ENCODE measurements at places on chromosomes 6 and 20. TPM values are rescaled to one million over a fixed set of nuclear protein-coding genes. Genes with fewer than 3 reads are reported as not detected.

Gene EPPIN
- total RNA-seq: not detected

Gene RIN2
- not detected for total RNA-seq

Gene SPAG4
- 11.5 TPM for total RNA-seq

Gene ASIP
- not detected for total RNA-seq

- H3K27ac ChIP-seq: no peak overlapping the region
- peaks cover 70% of the 10 kb centered on the region for H3K36me3 ChIP-seq
- H3K27me3 ChIP-seq: no peaks in the 10 kb centered on the region
- H3K4me1 ChIP-seq: peaks cover 60% of the 10 kb centered on the region
Measured at GRCh38 chr20:51507216-51508036, 35.1 kb downstream of the NFATC2 start.

DNA sequence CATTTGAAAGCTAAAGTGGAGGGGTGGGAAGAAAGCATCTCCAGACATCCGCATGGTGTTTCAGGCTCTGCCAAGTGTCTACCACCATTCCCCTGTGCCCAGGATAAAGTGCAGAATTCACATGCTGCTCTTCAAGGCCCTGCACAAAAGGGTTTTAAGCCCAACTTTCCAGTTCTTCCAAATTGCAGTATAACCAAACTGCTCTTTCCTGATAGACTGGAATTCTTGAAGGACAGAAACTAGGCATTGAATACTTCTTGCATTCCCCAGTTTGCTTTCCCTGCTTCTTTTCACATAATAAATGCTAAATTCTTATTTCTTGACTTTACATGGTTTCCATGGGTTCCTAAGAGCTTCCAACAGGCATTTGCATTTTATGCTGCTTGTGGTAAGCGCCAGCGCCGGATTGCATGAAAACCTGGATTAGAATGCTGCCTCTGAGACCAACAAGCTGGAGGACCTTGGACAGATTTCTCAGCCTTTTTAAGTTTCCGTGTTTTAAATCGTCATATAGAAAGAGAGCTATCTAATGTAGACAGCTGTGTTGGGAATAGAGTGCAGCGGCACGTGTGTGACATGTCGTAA is 7.9 kb downstream of the SOX4 start:
- no peaks in the 10 kb centered on the region for H3K36me3 ChIP-seq
- DNase-seq: no peak
- H3K4me3 ChIP-seq: no peak overlapping the region
- peaks cover 32% of the 10 kb centered on the region for H3K27me3 ChIP-seq

DNA sequence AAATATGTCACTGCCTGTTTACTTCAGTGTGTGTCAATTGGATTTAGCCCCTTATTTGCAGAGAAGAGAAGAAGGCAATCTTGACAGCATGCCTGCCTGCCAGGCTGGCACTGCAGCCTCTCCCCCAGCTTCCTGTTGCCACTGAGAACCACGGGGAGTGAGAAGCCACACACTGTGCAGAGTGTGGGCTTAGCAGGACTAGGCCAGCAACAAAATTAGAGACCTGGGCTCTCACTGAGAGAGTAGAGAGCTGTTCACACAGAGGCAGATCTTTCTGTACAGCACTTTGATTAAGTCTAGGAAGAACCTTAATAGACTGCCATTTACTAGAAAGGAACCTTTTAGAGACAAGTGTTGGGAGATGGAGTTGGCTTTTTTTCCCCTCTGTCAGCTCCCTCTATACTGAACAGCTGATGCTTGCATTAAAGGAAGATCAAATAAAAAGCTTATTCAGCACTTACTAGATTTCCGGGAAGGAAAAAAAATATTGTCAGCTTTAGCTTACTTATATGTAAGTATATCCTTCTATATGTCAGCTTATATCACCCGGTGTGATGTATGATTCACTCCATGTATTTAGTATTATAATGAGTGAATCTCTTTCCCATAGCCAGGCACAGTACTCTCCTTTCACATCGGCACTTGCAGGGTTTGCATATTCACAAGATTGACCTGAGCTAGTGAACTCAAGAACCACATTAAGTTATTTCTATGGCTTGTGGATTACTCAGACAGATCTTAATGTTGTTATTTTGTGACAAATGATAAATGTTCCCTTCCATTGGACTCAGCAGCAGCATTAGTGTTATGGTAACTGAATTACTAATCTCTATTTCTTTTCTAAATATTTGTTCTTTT is 851.0 kb upstream of the EPHA7 start:
- H3K27me3 ChIP-seq: no peaks in the 10 kb centered on the region
- no peaks in the 10 kb centered on the region for H3K36me3 ChIP-seq
- no peak overlapping the region for H3K4me3 ChIP-seq
- no peaks in the 10 kb centered on the region for H3K4me1 ChIP-seq

DNA sequence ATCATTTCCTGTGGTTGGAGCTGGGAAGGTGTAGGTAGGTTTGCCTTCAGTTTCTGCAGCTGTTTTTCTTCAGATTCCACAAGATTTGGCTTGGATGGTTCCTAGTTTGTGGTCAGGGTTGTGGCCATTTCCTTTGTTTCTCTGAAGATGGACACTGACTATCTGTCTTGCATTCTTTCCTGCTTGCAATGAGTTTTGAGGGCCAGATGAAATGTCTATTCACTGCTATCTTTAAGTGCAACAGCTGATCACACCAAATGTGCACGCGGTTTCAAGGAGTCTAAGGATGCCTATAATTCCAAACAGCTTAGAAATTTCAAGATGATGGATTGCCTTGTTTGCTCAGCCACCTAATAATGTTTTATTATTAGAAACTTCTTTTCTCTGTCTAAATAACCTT is 28.4 kb downstream of the IL20RA start:
- DNase-seq: no peak
- H3K27me3 ChIP-seq: peaks cover 49% of the 10 kb centered on the region
- H3K27ac ChIP-seq: no peak overlapping the region
- no peak overlapping the region for H3K4me3 ChIP-seq
- H3K36me3 ChIP-seq: no peaks in the 10 kb centered on the region

DNA sequence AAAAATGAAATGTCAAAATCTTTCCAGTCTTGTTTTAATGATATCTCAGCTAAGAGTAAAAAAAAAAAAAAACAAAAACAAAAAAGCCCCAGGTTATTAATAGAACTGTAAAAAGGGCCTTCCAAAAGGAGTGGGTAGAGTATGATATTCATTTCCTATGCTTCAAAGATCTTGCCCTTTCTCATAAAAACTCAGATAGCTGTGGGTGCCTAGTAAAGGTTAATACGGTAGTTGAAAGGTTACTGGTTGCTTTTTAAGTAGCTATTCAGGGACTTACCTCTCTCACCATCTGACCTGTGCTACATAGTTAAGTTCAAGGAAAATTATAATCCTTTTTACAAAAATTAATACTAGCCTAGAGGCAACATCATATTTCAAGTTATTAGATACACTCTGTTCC is 14.9 kb downstream of the TRMT6 start:
- peaks cover 4% of the 10 kb centered on the region for H3K36me3 ChIP-seq
- no peak overlapping the region for H3K27ac ChIP-seq
- no peak overlapping the region for H3K4me3 ChIP-seq
- H3K4me1 ChIP-seq: peaks cover 8% of the 10 kb centered on the region
- no peak for DNase-seq

- H3K36me3 ChIP-seq: peaks cover 41% of the 10 kb centered on the region
- H3K27ac ChIP-seq: peak overlapping the region; percentile 66
- peaks cover 22% of the 10 kb centered on the region for H3K4me1 ChIP-seq
- H3K27me3 ChIP-seq: no peaks in the 10 kb centered on the region
Measured at GRCh38 chr20:41174782-41175181, 37.4 kb downstream of the PLCG1 start.

DNA sequence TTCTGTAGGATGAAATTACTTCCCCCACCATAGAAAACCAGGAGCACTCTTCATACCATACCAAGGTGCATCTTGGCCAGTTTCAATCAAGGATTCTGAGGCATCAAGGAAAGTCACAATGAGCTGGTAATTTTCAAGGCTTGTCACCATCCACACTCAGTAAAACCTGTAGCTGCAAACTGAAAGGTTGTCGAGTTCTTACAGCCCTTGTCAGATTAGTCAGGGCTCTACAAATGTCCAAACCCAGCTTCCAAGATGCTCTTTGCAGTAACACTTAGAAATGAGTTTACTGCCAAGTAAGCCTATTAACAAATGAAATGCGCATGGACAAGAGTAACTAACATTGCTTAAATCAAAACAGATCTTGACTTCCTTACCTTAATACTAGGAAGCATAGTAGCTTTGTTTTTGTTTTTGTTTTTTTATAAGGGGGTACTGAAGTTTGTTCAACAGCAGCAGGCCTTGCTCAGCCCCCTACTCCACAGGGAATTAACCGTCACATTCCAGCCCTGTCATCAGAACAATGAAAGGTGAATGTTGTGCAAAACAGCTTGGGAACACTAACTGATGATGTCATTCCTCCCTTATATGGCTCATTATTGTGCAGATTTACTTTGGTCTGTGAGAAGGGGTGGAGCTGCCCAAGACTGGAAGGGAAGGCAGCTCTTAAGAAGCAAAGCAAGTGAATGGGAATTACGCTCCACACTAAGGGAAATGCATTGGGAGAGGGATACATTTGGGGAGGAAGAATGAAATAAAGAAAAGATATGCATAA is 49.9 kb upstream of the TMEM30A start:
- H3K27me3 ChIP-seq: peaks cover 10% of the 10 kb centered on the region
- H3K27ac ChIP-seq: no peak overlapping the region
- no peak for DNase-seq
- H3K36me3 ChIP-seq: no peaks in the 10 kb centered on the region
- H3K4me3 ChIP-seq: no peak overlapping the region
- no peaks in the 10 kb centered on the region for H3K4me1 ChIP-seq

DNA sequence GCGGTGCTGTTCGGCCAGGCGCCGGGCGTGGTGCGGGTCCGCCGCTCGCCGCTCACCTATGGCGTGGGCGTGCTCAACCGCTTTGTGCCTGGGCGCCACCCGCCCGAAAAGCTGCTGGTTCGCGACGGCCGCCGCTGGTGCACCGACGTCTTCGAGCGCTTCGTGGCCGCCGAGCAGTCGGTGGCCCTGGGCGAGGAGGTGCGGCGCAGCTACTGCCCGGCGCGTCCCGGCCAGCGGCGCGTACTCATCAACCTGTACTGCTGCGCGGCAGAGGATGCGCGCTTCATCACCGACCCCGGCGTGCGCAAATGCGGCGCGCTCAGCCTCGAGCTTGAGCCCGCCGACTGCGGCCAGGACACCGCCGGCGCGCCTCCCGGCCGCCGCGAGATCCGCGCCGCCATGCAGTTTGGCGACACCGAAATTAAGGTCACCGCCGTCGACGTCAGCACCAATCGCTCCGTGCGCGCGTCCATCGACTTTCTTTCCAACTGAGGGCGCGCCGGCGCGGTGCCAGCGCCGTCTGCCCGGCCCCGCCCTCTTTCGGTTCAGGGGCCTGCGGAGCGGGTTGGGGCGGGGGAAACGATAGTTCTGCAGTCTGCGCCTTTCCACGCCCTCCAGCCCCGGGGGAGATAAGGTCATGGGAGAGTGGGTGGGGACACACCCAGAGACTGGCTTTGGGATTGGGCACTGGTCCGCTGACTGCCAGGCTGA is 15.7 kb downstream of the ADISSP start:
- peaks cover 8% of the 10 kb centered on the region for H3K4me1 ChIP-seq
- H3K36me3 ChIP-seq: peaks cover 6% of the 10 kb centered on the region
- H3K27ac ChIP-seq: no peak overlapping the region
- peak overlapping the region; percentile 29 for H3K4me3 ChIP-seq
- peak; percentile 55 for DNase-seq

DNA sequence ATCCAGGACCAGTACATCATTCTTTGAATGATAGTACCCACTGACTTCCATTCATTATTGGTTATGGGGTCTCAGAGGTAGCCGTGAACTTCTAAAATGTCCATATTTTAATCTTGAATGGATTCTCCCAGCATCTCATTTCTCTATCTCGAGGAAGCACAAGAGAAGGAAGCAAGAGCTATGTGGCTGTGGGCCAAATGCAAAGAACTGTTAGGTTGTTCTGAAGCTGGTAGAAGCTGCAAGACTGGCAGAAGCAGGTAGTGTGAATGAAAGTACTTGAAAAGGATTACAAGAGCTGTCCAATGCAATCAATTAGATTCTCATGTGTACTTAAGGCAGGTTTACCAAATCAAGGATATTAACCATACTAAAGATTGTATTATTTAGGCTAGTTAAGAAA is 1131.8 kb downstream of the GRIK2 start:
- H3K4me3 ChIP-seq: no peak overlapping the region
- no peaks in the 10 kb centered on the region for H3K4me1 ChIP-seq
- no peak for DNase-seq
- H3K27me3 ChIP-seq: no peaks in the 10 kb centered on the region
- no peak overlapping the region for H3K27ac ChIP-seq
- no peaks in the 10 kb centered on the region for H3K36me3 ChIP-seq

GRCh38 chr6:122495612-122496011 is 24.0 kb upstream of the SERINC1 start:
- H3K36me3 ChIP-seq: peaks cover 1% of the 10 kb centered on the region
- H3K4me3 ChIP-seq: no peak overlapping the region
- H3K27me3 ChIP-seq: peaks cover 6% of the 10 kb centered on the region
- H3K4me1 ChIP-seq: peaks cover 9% of the 10 kb centered on the region
- DNase-seq: peak; percentile 35

DNA sequence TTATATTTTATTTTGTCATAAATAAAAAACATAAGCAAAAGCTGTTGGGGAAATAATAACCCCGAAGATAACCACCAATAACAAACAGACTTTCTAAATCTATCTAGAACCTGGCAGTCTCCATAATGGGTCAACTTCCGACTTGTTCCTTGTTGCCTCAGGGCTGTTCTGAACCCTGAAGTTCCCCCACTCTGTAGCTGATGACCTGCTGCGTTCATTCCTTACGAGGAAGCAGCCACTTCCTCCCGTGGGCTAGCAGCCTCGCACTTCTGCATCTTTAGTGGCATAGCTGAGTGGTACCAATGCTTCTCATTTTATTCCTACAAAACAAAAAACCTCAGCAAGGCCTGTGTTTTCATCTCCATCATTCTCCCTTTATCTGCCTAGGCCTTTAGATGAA is 103.0 kb downstream of the PLEKHG1 start:
- no peaks in the 10 kb centered on the region for H3K27me3 ChIP-seq
- H3K4me3 ChIP-seq: no peak overlapping the region
- H3K36me3 ChIP-seq: no peaks in the 10 kb centered on the region
- DNase-seq: no peak
- H3K27ac ChIP-seq: no peak overlapping the region

GRCh38 chr6:105893741-105894140 is 192.4 kb upstream of the PRDM1 start:
- H3K36me3 ChIP-seq: no peaks in the 10 kb centered on the region
- H3K27me3 ChIP-seq: peaks cover 9% of the 10 kb centered on the region
- no peak overlapping the region for H3K4me3 ChIP-seq
- DNase-seq: no peak
- H3K27ac ChIP-seq: no peak overlapping the region

Data from activated CD8-positive, alpha-beta T cell treated with anti-CD3 and anti-CD28 coated beads for 36 hours (primary cell).